ENCODE measurements at places on chromosomes 6 and 20.

- DNase-seq = no peak
These were observed 51.3 kb downstream of the VEGFA start for GRCh38 chr6:43821101-43821886.

GRCh38 chr6:128712898-128713297, 170.0 kb upstream of the LAMA2 start:
- no peak for DNase-seq

DNA sequence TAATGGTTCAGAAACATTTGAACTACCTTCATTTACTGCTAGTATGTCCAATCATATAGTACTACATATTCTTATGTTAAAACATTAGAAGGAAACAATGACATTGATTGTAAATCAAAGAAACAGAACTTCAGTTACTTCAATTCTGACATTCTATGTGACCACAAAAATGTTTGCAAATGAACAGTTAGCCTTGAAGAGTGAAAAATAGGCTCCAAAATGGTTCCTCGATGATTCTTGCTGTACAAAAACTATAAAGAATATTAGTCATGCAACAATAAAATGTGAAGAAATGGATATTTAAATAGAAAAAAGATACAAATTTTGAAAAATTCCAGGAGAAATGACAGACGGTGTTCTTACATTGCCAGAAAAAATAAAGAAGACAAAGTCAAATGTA, 686.9 kb downstream of the BCKDHB start:
- DNase-seq = no peak

DNA sequence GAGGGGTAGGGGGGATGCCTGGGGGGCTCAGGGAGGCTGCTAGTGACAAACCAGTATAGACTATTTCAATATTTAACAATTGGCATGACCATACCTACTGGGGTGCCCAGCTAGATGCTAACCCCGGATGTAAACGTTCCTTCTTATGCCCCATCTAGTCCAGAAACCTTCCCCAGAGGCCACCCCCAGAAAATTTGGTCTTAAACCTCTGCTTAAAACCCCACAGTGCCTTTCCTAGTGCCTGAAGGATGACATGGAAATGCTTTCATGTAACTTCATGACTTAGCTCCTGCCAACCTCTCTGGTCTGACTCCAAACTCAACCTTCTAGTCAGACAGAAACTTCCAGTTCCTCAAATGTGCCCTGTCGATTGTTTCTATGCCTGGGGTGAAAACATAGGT, 52.0 kb downstream of the JPH2 start:
- no peak for DNase-seq

DNA sequence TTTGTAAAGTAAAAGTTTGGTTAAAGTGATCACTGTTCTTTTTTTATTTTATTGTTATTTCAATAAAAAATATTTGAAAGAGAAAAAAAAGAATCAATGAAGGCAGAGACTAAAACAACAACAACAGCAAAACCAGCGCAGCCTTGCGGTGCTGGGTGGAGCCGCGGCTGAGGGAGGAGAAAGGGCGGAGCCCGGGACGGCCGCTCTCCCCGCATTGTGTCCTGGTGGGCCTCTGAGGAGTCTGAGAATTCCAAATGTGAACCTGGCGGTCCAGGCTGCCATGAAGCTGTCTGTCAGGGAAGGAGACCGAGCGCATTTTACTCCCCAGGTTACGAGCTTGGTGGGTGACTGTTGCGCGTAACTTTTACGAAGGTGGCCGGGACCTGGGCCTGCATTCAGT, 43.2 kb downstream of the TMEM242 start:
- DNase-seq = no peak

GRCh38 chr6:5481750-5482149, 220.4 kb downstream of the FARS2 start:
- no peak for DNase-seq

GRCh38 chr6:39952167-39952566, 17.9 kb upstream of the MOCS1 start:
- no peak for DNase-seq

DNA sequence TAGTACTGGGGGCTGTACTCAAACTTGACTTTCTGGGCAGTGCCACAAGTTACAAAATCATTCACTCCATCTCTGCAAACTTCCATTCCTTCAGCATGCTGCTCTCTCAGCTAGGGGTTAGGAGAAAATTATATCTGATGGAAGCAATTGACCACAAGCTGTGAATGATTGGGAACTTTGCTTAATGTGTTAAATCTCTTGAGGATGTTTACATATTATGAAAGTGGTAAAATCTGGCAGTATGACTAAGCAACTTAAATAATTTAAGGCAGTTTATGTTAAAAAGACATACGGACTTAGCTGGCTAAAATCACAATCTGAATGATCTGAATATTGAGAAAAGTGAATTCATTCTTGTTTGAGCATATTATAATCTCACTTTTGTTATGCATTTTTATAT, 415.0 kb downstream of the PHF3 start:
- no peak for DNase-seq

DNA sequence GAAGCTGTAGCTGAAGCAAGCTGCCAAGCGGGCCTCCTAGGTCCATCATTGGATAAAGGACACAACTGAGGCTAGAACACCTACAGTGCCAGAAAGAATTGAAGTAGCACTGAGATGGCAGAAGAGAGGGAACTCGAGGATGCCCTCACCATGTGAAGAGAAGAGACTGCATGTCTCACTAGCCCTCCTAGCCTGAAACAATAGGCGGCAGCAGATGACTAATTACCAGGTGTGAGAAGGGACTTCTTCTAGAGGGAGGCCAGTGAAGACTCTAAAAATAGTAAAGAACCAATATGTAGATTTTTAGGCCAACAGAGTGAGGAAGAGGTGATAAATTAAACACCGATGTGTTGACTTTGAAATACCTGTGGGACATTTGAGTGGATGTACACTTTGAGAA, 50.3 kb downstream of the LGSN start:
- no peak for DNase-seq
